ENCODE measurements at places on chromosomes 5 and 9. TPM values are rescaled to one million over a fixed set of nuclear protein-coding genes. Genes with fewer than 3 reads are reported as not detected.

GRCh38 chr9:3059781-3060468 is 216.0 kb upstream of the PUM3 start:
- H3K27me3 ChIP-seq, result no peaks in the 10 kb centered on the region
- H3K36me3 ChIP-seq, result no peaks in the 10 kb centered on the region
- H3K4me3 ChIP-seq, result no peak overlapping the region
- DNase-seq, result no peak

- DNase-seq, result no peak
- no peak overlapping the region for H3K27ac ChIP-seq
- H3K27me3 ChIP-seq, result no peaks in the 10 kb centered on the region
- no peak overlapping the region for H3K4me3 ChIP-seq
- peaks cover 17% of the 10 kb centered on the region for H3K4me1 ChIP-seq
These were observed 85.0 kb downstream of the STK10 start for GRCh38 chr5:172102913-172103626.

The DMRT3 gene
- polyA plus RNA-seq, result not detected

The TDRD7 gene
- 10.1 TPM for polyA plus RNA-seq

Measured in CD4-positive, alpha-beta memory T cell (primary cell).